ENCODE measurements at places on chromosomes 6 and 20.

DNA sequence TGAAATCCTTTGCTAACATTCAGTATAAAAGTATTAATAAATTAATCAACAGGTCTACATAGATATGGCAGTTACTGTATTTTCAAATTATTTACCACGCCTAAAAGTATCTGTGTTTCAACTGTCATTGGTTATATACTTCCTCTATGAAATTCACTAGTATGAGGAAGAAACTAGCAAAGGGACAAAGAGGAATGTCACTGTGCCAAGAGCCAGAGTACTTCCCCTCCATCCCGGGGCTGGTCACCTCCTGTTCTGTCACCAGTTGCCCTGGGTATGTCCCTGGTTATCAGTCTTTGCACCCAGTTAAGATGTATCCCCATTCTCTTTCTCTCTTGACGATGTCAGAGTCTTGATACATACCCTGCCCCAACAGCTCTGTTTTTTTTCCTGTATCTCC lies 476.8 kb upstream of the SOX4 start:
- no peak for DNase-seq

DNA sequence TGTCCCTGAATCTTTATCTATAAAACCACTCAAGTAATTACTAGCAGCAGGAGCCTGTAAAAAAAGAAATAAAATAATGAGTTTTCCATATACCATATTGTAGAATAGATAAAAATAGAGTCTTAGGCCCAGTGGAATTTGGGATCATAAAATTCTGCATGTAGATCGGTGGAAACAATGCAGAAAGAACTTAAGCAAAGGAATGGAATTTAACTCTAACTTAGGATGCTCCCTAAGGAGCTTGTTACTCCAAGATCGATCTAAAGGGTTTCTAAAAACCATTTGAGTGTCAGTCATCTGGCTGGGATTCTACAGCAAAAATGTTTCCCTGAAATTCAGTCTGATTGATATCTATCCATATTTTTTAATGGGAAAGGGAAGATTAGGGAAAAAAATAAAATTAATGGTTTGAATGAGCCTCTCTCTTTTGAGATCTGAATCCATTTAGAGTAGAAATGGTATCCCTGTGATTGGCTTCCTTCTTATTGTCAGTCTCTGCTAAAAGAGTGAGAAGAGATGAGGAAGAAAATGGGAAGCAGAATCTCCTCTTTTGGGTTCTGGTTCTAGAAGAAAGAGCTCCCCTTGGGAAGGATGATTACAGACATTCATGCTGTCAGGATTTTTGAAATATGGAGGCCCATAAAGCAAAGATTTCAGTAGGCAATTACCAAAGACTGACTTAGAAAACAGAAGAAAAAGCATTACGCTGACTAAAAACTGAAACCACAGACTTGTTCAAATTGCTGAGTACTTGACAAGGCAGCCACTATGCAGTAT lies 564.3 kb upstream of the MARCKS start:
- DNase-seq = no peak

- no peak for DNase-seq
Observed at GRCh38 chr6:113095841-113096240, 748.7 kb downstream of the RFPL4B start.

DNA sequence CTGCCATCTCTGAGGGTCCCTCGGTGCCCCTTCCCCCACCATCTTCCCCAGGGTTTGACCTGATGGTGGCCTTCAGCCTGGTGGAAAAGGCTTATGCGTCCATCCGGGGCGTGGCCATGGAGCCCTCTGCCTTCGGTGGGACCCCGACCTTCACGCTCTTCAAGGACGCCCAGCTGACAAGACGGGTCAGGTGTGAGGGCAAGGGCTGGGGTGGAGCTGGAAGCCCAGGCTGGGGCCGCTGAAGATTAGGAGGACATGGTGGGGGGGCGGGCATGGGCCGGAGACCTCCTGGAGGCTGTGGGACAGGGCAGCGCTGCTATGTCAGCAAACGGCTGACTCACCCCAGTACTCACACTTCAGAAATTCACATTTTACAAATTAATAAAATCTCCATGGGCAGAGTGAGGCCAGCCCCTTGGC lies 23.5 kb downstream of the COL20A1 start:
- DNase-seq = no peak

DNA sequence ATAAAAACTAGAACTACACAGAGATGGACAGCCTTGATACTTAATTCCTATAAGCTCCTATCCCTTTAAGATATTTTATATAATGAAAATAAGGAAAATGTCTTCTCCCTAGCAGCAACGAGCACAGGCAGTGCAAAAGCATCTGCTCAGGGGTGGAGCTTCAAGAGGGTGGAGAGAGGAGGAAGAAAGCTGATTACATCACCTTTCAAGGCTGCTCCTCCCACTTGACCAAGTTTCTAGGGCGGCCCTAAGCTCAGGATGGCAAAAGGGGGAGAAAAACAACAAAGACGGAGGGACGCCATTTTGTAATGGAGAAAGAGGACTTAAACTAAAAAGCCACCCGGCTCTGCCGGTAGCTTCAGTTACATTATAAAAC lies 2.2 kb downstream of the PPP1R10 start:
- peak; percentile 96 for DNase-seq

- peak; percentile 73 for DNase-seq
Observed at GRCh38 chr6:146543940-146544615, 445 bp downstream of the RAB32 start.

- peak; percentile 64 for DNase-seq
Observed at GRCh38 chr20:50569864-50570836, 60.0 kb downstream of the PTPN1 start.

DNA sequence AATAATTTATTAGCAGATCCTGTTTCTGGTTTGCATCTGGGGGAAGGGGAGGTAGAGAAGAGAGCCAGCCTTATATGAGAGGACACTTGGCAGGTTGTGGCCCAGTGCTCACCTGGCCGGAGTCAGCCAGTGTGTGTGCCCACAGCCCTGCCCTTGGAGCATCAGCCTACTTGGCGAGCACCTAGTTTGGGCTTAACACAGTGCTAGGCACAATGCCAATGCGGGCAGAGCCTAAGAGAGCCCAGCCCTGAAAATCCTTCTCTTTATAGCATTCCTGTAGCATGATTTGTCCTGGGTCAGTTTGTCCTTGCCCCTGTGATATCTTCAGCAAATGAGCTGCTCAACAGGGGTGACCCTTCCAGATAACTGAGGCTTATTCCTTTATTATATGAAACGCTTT lies 73.0 kb downstream of the SLX4IP start:
- no peak for DNase-seq

DNA sequence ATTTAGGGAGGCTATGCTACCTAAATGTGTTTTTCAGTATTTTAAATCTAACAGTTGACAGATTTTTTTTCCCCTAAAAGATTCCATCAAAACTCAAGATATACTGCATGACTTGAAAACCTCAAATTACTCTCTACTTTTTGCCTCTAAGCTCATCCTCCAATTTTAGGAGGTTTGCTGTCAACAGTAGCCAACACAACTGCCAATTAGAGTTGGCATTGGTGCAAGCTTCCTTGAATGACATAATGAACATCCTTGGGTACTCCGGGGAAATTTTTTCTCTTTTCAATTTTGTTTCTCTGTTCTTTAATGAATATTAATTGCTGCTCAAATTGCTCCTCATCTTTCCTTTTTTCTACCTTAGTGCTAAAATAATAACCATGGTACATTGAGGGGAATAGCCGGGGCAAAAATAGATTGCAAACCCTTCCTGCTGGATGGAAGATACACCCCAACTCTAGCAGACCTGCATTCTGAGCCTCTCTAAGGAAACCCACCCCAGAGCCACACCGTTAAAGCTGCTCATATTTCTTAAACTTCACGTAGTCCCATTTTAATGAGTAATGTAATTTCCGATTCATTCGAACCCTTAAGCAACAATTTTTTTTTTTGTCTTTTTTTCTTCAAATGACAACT lies 34.3 kb downstream of the SLC22A23 start:
- no peak for DNase-seq

DNA sequence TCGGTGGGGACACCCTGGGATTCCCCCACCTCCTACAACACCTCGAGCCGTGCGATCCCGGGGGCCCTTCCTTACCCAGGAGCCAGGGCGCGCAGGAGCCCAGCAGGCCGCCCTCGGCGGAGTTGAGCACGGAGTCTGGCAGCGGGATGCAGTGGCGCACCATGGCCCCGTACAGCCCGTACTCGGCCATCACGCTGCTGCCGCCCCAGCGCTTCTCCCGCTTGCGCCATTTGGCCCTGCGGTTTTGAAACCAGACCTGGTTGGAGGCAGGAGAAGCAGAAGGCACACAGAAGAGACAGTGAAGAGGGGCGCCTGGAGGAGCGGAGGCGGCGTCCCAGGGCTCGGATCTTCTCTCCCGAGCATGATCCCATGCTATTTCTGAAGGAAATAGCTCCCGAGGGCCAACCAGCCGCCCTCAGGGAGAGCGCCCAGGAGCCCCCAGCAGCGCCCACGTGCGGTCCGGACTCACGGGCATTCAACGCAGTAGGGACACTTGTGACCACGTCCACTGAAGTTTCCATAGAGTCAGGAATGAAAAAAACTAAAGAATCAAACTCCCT lies 4.3 kb downstream of the VSX1 start:
- DNase-seq = no peak

GRCh38 chr20:48656661-48657211 lies 171.1 kb downstream of the PREX1 start:
- no peak for DNase-seq

GRCh38 chr6:74734901-74735300 lies 471.0 kb downstream of the COL12A1 start:
- DNase-seq = no peak

GRCh38 chr6:87702589-87702945 lies 534 bp upstream of the AKIRIN2 start:
- DNase-seq = no peak

DNA sequence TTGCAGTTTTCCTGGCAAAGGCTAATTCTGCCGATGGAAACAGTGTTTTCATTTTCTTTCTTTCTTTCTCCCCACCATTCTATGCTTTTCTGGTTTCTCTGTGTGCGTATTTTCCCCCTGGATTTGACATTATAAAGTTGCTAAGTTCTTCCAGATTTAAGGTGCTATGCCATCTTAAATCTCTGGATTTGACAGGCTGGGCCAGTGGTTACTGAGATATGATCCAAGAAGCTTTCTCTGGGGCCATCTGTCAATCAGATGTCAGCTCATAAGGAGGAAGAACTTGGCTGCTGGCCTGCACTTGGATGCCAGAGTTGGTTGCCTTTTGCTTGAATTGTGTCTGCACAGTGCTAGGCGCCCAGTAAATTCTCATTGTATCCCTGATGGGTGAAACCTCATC lies 39.7 kb downstream of the SLC2A10 start:
- DNase-seq = no peak

- no peak for DNase-seq
Observed at GRCh38 chr6:147867433-147868226, 359.1 kb downstream of the SAMD5 start.

DNA sequence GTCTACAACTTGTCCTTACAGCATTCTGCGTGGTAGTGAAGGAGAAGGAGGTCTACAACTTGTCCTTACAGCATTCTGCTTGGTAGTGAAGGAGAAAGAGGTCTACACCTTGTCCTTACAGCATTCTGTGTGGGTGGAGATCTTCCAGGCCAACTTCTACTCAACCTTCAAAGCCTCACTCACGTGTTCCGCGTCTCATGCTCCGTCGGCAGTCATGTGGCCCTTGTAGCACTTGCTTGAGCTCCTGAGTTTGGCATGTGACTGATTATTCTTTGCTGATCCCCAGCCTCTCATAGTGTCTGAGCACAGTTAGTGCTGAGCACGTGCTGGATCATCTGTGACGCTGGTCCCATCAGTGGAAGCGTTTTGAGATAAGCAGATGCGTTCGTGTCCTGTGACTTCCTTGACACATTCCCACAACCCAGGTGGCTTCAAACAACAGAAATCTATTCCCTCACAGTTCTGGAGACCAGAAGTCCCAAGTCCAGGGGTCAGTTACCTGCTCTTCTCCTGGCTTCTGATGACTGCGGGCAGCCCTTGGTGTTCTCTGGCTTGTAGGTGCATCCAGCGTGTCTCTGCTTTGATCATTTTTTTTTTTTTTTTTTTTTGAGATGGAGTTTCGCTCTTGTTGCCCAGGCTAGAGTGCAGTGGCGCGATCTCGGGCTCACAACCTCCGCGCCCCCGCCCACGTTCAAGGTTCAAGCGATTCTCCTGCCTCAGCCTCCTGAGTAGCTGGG lies 2.6 kb downstream of the SS18L1 start:
- DNase-seq = no peak

- no peak for DNase-seq
Observed at GRCh38 chr6:33888664-33889200, 84.9 kb upstream of the MLN start.

GRCh38 chr6:120164531-120164930 lies 815.0 kb upstream of the MAN1A1 start:
- DNase-seq = no peak

DNA sequence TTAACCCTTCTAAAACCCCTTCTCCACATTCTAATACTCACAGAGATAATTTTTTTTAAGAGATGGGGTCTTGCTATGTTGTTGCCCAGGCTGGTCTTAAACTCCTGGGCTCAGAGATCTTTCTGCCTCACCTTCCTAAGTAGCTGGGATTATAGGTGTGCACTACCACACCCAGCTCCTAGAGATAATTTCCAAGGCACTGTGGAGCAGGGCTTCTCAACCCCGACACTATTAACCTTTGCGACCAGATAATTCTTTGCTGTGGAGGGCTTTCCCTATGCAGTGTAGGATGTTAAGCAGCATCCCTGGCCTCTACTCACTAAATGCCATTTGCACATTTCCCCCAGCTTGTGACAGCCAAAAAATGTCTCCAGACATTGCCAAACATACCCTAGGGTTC lies 8.8 kb upstream of the RREB1 start:
- DNase-seq = no peak

- DNase-seq = no peak
Observed at GRCh38 chr20:49894073-49894470, 21.3 kb downstream of the SPATA2 start.

DNA sequence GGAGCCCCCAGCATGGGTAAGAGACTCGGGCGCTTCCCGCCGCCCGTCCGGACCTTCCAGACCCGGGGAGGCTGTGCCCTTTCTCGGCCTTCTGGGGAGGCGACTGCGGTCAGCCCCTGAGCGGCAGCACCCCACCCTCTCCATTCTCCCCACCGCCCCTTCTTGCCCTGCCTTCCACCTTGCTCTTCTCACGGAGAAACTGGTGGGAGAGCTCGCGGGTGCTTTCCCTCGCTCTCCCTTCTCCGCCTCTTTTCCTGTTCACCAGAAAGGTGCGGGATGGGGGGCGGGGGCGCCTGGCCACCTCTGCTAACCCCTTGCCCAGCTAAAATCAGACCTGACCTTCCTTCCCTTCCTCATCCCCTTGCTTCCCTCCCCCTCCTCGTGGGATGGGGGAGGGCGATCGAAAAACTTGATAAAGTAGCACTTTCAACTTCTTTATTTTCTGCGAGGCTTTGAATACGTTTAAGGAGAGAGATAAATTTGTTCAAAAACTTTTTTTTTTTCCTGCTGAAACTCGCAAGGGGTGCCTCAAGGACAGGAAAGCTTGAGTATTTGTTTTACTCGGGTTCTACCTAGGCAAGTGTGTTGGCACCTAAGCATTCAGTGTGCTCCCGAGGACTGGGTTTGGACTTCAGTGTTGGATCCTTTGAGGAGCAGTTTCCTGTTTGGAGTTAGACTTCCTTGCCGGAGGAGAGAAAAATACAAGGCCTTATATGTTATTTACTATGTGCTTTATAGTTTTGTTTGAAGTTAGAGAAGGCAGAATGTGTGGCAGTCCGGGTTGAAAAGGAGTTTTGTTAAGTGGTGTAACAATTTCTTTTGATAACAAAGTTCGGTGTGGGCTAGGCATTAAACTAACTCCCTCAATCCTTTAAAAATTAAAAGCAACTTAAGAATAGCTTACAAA lies 897 bp downstream of the CD2AP start:
- DNase-seq = peak; percentile 63

Data from ascending aorta (tissue), 2 donors.